Mucosa of gallbladder (tissue), 1 donor: ENCODE measurements at places on chromosomes 12 and 14. TPM values are rescaled to one million over a fixed set of nuclear protein-coding genes. Genes with fewer than 3 reads are reported as not detected.

SYCP3 gene
- 0.32 TPM for total RNA-seq

ANKRD9 gene
- 72.1 TPM for total RNA-seq

NTN4 gene
- total RNA-seq, result 35.1 TPM

AP5M1 gene
- 48.9 TPM for total RNA-seq

KRT5 gene
- total RNA-seq, result not detected

FAM177A1 gene
- 62.7 TPM for total RNA-seq

TBX3 gene
- total RNA-seq, result 12.0 TPM

GPRC5D gene
- not detected for total RNA-seq

ST8SIA1 gene
- total RNA-seq, result 2.4 TPM

OR6C4 gene
- not detected for total RNA-seq
